ENCODE measurements at places on chromosomes 11 and 22.

- DNase-seq: no peak
Measured at GRCh38 chr22:36285017-36285416, 32.1 kb downstream of the APOL1 start.

- no peak for DNase-seq
Measured at GRCh38 chr11:59289356-59290181, 69.1 kb upstream of the OR5AN1 start.

DNA sequence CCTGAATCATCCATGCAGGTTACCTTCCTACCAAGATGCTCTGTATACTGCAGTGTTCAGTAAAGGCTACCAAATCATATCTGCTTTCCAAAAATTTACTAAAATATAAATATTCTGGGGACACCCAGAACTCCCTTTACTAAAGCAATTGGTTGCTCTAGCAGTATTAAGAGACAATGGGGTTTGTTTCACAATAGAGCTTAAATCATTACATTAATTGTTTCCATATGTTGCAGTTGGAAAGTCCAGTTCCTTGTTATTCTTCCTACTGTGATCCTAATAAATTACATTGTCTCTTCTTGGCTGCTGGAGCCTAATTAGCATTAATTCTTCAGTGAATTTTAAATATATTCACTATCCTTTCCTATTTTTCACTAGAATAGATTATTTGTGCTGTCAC lies 316.0 kb upstream of the MTNR1B start:
- DNase-seq: no peak

DNA sequence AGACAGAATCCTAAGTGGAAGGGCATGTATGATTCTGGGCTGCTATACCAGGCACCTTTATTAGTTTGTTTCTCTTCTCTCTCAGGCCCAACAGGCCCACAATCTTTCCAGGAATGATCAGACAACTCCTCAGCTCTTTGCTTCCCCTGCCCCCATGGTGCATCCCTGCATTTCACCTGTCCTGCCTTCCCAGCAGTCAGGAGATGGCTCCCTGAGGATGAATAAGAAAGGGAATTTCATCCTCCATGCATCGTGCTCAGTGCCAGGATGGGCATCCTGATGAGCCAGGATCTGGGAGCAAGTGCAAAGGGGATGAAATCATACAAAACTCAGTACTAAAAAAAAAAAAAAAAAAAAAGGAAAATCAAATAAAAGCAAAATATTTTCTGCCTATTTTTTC lies 18.6 kb upstream of the NTM start:
- no peak for DNase-seq

DNA sequence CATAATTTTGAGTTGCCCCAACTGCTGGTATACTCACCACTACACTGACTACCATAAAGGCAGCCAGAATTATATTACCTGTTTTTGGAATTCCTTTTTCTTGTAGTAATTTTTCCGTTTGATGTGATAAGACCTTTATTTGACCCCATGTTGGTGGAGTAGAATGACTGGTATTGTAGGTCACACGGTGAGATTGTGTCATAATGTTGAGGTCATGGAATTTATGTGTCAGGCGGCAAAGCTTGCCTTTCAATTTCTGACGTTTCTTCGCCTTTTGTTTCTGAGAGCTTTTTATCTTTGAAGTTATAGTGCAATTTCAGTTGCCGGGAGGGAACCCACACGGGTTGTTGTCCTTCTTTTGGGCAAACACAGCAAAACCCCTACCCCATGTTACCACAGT lies 13.0 kb downstream of the OR52K1 start:
- DNase-seq: no peak

DNA sequence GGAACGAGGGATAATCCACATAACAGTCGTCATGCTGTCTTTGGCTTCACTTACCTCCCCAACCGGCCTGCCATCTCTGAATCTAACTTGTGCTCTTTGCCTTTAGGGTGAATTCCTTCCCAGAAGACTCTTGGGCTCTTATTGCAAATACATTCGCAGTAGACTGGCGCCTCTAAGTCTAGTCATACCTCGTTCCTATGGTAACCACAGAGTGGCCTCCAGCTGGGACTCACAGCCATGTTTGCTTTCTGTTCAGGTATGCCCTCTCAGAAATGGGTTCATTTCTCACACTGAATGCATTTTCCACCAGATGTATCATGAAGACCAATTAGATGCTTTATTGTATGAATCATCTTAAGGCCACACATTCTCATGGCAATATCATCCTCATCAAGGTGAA lies 112.7 kb downstream of the FAR1 start:
- no peak for DNase-seq

GRCh38 chr11:34558211-34558610 lies 44.6 kb upstream of the ELF5 start:
- DNase-seq: no peak

DNA sequence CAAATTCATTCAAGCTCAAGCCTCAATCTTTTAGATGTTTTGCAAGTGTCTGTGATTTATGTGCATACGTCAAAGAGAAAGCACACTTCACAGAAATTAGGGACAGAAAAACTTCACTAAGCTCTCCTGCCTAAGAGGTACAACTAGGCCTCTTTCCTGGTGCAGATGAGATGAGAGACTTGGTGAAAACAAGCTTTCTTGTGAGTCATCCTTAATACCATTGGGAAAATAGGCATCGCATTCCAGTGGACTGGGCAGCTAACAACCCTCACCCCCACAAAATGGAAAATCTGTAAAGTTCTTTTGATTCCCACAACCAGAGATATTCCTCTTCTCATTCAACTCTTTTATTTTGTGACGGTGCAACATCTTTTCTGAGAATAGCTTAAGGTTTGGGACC lies 1110.4 kb upstream of the CCDC90B start:
- DNase-seq: no peak

- DNase-seq: no peak
Measured at GRCh38 chr22:37397226-37397625, 30.1 kb downstream of the ELFN2 start.

GRCh38 chr11:12288931-12289666 lies 88.3 kb upstream of the PARVA start:
- no peak for DNase-seq

- peak; percentile 18 for DNase-seq
Measured at GRCh38 chr11:10303558-10304363, 1.1 kb upstream of the ADM start.

DNA sequence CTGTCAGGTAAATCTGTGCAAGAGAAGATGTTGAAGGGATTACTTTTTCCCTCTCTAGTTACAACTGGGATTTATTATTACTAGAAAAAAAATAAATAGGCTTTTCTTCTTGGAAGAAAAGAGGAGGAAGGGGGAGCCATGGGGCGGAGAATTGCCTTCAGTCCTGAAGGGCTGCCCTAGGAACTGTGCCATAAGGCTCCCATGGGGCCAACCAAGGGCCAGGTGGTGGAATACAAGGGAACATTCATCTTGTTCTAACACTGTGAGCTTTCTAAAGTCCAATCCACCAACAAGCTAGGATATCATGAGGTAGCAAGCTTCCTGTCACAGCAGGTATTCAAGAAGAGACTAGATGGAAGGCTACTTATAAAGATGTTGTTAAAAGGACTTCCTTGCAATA lies 24.8 kb upstream of the NRIP3 start:
- no peak for DNase-seq

GRCh38 chr22:43432883-43433415 lies 21.1 kb downstream of the MPPED1 start:
- no peak for DNase-seq

DNA sequence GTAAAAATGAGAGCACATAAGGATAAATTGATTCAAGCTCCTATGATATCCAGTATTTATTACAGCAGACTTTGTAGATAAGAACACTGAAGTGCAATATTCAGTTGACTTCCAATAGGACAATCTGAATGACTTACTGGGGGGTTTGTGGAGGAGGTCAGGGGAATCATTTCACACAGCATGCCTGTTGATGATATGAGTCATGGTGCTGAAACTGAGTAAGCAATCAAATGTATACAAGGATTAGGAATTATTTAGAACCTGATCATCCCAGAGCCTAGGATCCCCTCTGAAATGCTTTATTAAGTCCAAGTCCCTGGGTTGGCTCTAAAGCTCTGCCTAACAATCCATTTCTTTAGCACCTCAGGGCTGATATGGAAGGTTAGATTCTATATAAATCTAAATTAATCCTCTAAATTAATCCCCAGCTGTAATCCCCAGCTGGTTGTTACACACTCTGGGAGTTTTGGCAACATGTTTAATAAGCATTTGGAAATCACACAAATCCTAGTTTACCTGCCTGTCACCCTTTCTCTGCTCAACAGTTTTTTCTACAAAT lies 326.4 kb downstream of the GUCY1A2 start:
- DNase-seq: no peak

GRCh38 chr11:119340335-119341221 lies at the start of gene C1QTNF5:
C1QTNF5 (minus strand) TSS chr11:119340883; CDS start chr11:119340397, 486 bp downstream.
- no peak for DNase-seq

DNA sequence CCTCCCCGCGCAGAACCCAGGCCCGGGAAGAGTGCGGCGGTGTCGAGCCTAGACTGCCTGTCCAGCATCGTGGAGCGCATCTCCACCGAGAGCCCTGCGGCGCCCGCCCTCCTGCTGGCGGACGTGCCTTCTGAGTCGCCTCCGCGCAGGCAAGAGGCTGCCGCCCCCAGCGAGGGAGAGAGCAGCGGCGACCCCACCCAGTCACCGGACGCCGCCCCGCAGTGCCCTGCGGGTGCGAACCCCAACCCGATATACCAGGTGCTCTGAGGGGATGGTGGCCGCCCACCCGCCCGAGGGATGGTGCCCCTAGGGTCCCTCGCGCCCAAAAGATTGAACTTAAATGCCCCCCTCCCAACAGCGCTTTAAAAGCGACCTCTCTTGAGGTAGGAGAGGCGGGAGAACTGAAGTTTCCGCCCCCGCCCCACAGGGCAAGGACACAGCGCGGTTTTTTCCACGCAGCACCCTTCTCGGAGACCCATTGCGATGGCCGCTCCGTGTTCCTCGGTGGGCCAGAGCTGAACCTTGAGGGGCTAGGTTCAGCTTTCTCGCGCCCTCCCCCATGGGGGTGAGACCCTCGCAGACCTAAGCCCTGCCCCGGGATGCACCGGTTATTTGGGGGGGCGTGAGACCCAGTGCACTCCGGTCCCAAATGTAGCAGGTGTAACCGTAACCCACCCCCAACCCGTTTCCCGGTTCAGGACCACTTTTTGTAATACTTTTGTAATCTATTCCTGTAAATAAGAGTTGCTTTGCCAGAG lies 2.0 kb downstream of the MYOD1 start:
- no peak for DNase-seq

GRCh38 chr11:114296605-114297372 lies 590 bp downstream of the NNMT start:
- no peak for DNase-seq

- DNase-seq: no peak
Measured at GRCh38 chr22:27571463-27572277, 229.9 kb downstream of the MN1 start.

DNA sequence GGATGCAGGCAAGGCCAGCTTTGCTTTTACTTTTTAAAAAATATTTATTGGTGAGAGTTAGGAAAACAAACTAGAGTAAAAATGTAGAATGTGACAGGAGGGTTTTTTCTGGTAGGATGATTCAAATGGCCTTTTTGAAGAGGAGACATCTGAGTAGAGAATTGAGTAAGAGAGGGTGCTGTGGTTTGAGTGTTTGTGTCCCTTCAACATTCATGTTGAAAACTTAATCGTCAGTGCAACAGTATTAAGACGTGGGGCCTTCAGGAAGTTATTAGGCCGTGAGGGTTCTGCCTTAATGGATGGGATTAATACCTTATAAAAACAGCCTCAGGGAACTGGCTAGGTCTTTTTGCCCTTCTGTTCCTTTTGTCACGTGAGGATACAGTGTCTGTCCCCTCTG lies 288.8 kb upstream of the C11orf87 start:
- no peak for DNase-seq

DNA sequence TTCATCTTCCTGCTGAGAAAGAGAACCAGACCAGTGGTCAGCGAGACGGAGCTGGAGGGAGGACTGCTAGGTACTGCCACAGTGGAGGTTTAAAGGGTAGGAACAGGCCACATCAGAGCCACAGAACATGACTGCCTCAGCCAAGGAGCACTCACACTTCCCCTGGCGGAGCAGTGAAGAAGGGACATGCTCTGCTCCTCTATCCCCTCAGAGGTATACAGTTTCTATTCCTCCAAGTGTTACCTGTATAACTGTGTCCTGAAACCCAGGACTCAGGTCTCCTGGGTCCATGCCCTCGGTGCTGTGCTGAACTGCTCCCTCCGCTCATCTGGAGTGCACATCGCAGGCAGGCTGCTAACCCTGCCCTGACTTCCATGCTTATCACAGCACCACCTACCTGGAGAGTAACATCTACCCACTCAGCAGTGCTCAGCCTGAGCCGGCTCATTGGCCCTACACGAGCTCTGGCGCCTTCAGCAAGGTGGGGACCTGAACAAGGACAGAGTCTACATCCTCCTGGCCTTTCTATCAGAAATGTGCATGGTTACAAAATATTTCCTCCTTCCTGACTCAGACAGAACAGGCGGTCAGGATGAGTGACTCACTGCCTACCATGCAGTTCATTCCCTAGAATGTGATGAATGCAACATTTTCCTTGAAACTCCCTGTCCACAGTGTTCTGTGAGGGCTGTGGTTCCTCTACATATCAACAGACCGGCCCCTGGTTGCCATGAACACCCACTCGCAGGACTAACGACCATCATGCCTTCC lies 52.9 kb downstream of the C11orf58 start:
- DNase-seq: no peak

- DNase-seq: no peak
Measured at GRCh38 chr11:35622070-35622469, 3.8 kb downstream of the FJX1 start.

DNA sequence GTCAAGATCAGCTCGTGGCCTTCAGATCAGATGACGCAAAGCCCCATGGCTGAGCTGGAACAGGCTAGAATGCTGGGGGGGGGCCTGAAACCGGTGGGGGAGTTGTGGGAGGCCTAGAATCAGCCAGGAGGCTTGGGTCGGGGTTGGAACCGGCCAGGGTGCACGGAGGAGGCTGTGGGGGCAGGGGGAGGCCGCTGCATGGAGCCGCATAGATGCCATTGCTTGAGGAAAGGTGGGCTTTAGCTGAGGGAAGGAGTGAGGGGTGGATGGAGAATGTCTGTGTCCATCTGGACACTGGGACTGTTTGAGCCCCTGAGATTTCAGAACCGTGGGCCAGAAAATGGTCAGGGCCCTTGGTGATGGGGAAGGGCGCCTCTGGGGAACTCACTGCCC lies 25.2 kb downstream of the CDPF1 start:
- no peak for DNase-seq

DNA sequence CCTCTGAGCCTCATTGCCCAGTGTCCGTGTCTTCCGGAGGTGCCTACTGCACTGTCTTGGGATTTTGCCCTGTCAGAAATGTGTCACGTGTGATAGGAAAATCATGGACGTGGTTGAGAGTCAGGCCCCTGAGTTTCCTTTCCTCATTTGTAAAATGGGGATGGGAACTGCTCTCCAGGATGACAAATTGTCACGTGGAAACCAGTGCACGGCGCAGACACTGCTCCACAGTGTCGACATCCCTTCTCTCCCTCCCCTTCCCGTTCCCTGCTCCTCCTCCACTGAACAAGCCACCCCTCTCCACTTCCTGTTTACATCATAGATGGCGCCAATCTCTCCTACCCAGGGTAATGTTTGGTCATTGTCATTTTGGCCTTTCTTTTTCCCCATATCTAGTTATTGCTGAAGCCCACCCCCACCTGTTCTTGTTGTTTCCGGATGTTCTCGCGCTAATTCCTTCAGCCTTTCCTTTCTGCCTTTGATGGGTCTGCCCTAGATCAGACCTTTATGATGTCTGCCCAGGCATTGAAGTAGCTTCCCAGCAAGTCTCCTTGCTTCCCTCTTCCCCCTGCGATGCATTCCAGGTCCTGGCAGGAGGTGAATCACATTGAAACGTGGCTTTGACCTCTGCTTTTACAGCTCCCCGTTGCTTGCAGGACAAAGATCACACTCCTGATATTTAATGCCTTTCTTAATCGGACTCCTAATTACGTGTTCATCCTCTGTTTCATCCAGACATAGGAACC lies 91.8 kb downstream of the TBC1D22A start:
- no peak for DNase-seq

- no peak for DNase-seq
Measured at GRCh38 chr11:35151241-35151640, 12.3 kb downstream of the CD44 start.

All from activated CD4-positive, alpha-beta T cell treated with anti-CD3 and anti-CD28 coated beads for 1 hour (primary cell).